EL (cell line): ENCODE measurements at places on chromosomes 11 and 22.

GRCh38 chr22:35792506-35792905, 74.8 kb downstream of the APOL5 start:
- DNase-seq: no peak

GRCh38 chr22:24752088-24752623, 22.4 kb downstream of the PIWIL3 start:
- no peak for DNase-seq

- no peak for DNase-seq
These were observed 2.8 kb downstream of the HMOX1 start for GRCh38 chr22:35383679-35384071.

- DNase-seq: no peak
These were observed 912.1 kb upstream of the FAT3 start for GRCh38 chr11:91312541-91312940.

DNA sequence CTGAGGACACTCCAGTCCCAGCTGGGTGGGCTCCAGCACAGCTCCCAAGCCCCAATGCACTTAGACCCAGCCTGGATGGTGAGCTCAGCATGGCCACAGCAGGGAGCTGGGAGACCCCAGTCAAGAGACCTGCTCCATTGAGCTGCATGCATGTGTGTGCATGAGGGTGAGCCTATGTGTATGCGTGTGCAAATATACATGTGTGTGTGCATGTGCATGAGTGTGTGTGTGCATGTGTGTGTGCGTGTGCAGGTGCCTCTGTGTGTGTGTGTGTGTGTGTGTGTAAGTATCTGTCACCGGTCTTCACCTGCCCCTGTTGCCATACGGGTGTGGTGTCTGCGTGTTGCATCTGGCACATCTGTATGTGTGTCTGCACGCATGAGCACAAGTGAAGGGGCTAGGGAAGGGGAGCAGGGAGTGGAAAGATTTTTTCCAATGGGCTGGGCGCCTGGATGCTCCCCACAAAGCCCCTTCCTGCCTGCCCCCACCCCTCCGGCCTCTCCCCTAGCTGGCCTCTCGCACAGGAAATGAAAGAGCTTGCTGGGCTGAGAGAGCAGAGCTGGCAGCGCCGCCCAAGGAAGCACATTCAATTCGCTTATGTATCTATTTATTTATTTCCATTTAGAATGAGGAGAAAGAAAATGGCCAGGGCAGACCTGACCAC, 4.1 kb downstream of the TSPAN32 start:
- peak; percentile 40 for DNase-seq

GRCh38 chr22:25078591-25078990, 121.1 kb upstream of the CRYBB3 start:
- DNase-seq: no peak

DNA sequence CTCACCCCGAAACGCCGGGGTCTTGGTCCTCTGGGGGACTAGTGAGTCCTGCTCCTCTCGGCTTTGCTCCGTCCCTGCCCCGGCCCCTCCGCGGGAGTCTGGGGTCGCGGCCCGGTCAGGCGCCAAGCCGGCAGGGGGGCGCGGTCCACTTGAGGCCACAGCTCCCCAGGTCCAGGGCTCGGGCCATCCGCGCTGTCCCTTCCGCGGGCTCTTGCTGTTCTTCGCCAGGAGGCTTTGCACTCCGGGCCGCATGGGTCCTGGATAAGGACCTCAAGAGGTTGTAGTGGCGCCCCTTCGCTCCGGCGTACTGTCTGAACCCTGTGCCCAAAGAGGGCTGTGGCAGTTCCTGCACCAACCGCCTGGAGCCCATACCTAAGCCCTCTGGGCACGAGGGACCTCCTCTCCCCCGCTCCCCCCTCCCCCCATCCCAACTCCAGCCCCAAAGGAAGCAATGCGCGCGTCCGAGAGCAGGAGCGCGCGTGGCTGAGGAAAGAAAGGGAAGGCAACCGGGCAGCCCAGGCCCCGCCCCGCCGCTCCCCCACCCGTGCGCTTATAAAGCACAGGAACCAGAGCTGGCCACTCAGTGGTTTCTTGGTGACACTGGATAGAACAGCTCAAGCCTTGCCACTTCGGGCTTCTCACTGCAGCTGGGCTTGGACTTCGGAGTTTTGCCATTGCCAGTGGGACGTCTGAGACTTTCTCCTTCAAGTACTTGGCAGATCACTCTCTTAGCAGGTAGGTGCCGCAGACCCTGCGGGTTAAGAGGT, at the start of gene ADM:
TSS of gene ADM (plus strand) at position 579 of the 767 bp plus-strand sequence. CDS start 628 bp downstream, outside the sequence.
- DNase-seq: peak; percentile 97

DNA sequence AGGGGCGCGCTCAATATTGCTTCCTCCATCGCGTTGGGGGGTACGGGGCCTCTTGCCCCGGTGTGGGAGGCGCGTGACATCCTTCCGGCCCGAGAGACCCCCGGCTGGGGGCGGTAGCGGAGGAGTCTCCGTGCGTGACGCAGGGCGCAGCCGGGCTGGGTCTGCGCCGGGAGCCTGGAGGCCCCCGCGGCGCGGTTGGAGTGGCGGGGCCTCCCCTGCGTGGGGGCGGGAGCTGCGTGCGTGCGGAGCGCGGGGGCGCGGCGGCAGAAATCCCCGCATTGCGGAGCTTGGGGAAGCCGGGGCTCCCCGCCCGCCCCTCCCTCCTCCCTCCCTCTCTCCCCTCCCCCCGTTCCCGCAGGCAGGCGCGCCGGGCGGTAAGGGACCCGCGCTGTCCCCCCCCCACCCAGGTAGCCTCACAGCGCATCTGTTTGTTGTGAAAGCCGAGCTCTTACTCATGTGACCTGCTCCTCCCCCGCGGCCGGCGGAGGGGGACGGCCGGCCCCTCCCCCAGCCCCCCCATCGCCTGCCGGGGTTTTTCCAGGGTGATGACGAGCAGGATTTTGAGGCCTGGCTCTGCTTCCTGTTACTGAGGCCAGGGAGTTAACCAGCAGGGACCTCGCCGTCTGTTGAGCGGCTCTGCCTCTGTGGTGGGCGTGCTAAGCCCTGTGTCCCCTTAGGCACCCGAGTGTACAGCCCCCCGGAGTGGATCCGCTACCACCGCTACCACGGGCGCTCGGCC, 1.6 kb downstream of the PIM3 start:
- DNase-seq: peak; percentile 94

- no peak for DNase-seq
These were observed 111.6 kb downstream of the PHF21B start for GRCh38 chr22:44898236-44898635.

- DNase-seq: peak; percentile 41
These were observed 91.6 kb downstream of the STIM1 start for GRCh38 chr11:3947061-3947460.

DNA sequence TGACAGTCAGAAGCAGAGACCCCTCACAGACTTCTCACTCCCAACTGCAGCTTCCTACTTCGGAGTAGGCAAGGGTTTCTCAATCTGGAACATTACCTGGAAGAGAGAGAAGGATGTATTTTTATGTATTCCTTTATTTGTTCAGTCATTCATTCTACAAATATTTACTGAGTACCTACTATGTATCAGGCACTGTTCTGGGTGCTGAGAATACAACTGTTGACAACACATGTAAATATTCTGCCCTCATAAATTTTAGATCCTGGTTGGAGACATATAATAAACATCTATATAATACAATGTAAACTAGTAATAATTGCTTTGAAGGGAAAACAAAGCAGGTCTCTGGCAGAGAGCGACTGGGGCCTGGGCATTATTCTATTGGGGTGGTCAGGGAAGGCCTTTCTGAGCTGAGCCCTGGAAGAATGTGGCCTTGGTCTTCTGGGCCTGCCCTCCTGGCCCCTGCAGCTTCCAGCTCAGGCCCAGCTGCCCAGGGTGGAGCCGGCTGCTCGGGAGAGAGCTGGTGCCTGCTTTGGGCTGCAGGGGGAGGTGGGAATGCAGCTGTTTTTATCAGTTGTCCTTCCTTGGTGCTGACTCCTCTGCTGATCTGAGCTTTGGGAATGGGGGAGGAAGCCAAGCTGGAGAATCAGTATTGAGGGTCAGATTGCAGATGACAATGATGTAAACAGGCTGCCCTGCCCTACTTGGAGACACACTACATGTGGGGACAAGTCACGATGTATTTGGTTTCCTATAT, 46.8 kb downstream of the PKNOX2 start:
- no peak for DNase-seq

DNA sequence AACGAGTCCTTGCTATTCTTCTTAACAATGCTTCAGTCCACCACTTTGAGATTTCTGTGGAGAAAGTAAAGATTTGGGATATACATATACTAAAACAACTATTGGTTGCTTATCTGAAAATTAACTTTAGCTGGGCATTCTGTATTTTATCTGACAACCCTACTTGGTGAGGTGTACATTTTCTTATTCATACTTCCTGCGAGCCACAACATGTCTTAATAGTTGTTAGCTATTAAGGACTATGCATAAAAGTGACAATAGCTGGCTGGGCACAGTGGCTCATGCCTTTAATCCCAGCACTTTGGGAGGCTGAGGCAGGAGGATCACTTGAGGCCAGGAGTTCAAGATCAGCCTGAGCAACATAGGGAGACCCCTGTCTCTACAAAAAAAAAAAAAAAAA, 28.0 kb upstream of the TMA7B start:
- DNase-seq: no peak

- peak; percentile 47 for DNase-seq
These were observed 1057.3 kb downstream of the OPCML start for GRCh38 chr11:132475026-132475425.

DNA sequence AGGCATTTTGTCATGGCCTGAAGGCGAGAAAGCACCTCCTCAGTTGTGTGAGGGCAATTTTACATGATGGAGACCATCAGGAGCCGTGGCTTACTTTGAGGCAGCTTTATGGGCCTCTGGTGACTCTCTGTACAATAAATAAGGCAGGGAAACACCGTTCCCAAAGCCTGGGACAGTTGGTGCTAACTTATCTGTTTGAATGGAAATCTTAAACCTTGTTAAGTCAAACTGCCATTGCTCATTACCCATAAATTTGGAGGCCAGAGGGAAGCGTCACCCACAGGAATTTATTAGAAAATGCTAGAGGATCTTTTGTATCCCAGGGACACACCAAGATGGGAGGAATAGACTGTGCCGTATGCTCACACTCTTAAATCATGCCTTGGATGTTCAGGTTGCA, 1156.9 kb downstream of the BRD1 start:
- DNase-seq: no peak

DNA sequence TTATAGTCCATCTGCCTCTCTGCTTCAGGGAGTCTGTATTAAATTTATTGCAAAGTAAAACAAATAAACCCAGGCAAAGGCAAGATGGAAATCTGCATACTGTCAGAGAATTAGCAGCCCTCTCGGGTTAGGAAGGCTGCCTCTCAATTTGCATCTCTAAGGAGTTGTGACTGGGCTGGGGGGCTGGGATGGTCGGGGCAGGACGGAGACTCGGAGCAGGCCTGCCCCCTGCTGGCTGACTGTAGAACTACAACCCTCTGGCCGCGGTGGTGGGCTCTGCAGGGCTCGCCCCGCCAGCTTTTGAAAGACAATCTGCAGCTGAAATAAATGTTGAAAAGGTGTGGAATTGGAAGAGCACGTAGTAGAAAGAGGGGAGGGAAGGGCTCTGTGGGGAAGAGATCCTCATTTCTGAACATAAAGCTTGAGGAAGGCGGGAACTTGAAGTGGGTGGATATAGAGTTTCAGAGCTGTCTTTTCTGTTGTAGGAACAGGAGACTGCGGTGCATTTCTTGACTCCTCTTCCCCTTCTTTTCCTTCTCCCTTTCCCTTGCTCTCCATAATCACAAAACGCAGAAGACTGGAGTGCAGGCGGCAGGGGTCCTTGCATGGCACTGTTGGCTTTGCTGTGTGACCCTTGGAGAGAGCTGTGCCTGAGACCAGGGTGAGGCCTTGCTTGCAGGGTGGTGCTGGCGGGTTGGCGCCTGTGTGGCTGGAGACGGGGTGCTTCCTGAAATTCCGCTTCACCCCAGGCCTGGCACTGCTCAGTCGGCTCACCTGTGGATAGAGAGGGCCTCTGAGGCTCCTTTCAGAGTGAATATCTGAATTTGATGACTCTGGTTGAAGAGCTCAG, 22.6 kb upstream of the PKNOX2 start:
- DNase-seq: peak; percentile 32

- no peak for DNase-seq
These were observed 14.2 kb upstream of the OMP start for GRCh38 chr11:77088236-77089003.

- peak; percentile 58 for DNase-seq
These were observed 18.3 kb upstream of the MICAL3 start for GRCh38 chr22:18042685-18043084.

GRCh38 chr11:117877120-117877784, 794 bp upstream of the FXYD6 start:
- DNase-seq: no peak

GRCh38 chr11:119786431-119787073, 57.6 kb upstream of the NECTIN1 start:
- DNase-seq: no peak

GRCh38 chr11:71500601-71501021, 26.5 kb upstream of the KRTAP5-7 start:
- no peak for DNase-seq

GRCh38 chr11:74377689-74378088, 20.5 kb downstream of the PGM2L1 start:
- no peak for DNase-seq

GRCh38 chr11:119572481-119573424, 149.8 kb upstream of the THY1 start:
- no peak for DNase-seq

- DNase-seq: peak; percentile 98
These were observed 20.6 kb downstream of the CLMP start for GRCh38 chr11:123174196-123175183.

DNA sequence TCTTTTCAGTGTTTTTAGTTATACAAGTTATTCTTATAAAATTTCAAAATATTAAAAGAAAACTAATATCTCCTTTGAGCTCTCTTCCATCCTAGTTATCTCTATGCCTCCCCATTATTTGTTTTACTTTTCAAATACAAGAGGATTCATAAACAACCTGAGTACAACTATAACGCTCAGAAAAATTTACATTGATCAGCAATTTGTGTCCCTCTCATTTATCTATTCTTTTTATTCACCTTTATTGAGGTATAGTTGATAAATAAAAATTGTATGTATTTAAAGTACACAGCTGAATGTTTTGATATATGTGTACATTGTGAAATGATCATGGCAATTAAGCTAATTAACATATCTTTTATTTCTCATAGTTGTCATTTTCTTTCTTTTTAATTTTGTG, 57.6 kb downstream of the GRIA4 start:
- DNase-seq: no peak

- no peak for DNase-seq
These were observed 275.3 kb downstream of the ETS1 start for GRCh38 chr11:128311742-128312719.

DNA sequence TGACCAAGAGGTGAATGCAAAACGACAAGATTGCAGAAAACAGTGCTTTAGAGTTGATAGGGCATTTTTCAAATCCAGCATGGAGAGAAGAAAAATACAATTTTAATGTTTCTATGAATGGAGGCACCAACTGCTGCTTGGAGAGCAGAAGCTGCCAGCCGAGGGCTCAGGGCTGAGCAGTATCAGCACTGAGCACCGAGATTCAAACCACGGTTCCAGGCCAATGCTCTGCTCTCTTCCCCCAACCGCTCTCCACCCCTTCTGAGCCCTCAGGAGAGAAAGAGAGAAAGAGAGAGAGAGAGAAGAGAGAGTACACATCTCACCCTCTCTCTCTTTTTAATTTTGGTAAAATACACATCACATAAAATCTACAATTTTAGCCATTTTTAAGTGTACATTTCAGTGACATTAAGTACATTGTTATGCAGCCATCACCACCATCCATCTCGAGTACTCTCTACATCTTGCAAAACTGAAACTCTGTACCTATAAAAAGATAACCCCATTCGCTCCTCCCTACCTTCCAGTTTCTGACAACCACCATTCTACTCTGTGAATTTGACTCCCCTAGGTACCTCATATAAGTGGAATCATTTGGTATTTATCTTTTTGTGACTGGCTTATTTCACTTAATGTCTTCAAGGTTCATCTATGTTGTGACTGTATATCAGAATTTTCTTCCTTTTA, 333.3 kb downstream of the MIAT start:
- DNase-seq: no peak
